Activated CD4-positive, alpha-beta T cell treated with anti-CD3 and anti-CD28 coated beads, Interleukin-2, amount 50 U/mL, for 4 hours (primary cell): ENCODE measurements at places on chromosomes 12 and 14.

DNA sequence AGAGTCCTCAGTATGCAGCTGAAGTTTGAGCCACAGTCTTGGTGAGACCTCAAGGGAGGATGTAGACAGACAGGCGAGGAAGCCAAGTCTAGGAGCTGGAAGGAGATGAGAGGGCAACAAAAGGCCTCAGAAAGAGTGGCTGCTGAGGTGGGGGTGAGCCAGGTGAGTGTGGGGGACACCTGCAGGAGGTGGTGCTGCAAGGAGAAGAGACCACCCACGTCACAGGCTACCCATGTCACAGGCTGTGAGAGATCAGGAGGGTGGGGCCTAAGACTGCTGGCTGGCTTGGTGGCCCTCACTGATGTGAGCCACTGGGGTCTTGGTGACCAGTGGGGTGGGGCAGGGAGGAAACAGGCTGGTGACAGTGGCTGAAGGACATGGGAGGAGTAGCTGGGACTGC, 97.3 kb downstream of the KIF26A start:
- DNase-seq: no peak

GRCh38 chr12:79299447-79300198, 391.1 kb downstream of the PAWR start:
- DNase-seq: no peak

DNA sequence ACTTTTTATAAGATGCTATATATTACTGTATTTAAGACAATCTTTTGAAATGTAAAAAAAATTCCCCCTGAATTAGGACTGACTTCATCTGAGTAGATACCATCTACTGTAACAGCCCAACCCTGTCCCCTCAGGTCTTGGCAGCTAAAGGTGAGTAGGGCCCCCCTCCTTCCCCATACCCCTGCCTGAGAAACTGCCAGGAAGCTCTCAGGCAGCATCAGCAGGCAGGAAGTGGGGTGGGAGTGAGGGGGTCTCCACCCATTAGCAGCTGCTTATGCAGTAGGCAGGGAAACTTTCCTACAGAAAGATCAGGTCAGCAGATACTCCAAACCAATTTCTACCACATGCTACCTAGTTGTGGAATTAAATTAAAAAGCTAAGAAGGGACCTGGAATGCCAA, 62.5 kb downstream of the PAX9 start:
- no peak for DNase-seq

DNA sequence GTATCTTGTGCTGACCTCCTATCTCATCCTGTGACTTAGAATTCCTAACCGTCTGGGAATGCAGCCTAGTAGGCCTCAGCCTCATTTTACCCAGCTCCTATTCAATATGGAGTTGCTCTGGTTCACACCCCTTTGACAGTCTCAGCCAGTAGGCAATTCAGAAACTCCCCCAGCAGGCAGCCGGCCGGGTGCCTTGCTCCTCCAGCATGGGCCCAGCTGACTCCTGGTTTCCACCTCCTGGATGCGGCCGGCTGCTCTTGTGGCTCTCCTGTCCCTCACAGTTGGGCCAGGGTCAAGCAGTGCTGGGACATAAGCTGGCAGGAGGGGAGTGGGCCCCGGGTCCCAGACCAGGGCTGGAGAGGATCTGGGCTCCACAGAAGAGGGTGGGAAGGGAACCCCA, 58.2 kb downstream of the LRRC74A start:
- no peak for DNase-seq

GRCh38 chr12:122789637-122790036, 15.3 kb downstream of the CCDC62 start:
- no peak for DNase-seq

DNA sequence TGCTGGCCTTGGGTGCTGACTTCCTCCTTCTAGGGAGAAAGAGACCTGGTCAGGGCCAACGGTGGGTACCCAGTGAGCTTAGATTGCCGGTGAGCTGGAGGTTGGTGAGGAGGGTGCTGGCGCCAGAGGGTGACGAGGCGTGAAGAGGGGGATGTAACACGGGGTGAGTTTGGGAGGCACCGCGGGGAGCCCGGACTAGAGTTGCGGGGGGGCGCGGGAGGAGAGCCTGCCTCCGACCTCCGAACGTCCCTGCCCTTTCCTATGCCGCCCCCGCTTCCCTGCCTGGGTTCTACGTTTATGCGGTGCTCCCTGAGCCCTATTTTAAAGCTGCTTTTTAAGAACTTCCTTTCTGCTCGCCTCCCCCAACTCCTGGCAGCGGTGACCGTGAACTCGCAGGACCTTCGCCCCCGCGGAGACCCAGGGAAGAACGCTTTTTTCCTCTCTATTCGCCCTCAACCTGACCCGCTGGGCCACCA, 18.6 kb downstream of the OR6S1 start:
- DNase-seq: no peak

GRCh38 chr12:19158923-19159322, 29.4 kb downstream of the PLEKHA5 start:
- no peak for DNase-seq

DNA sequence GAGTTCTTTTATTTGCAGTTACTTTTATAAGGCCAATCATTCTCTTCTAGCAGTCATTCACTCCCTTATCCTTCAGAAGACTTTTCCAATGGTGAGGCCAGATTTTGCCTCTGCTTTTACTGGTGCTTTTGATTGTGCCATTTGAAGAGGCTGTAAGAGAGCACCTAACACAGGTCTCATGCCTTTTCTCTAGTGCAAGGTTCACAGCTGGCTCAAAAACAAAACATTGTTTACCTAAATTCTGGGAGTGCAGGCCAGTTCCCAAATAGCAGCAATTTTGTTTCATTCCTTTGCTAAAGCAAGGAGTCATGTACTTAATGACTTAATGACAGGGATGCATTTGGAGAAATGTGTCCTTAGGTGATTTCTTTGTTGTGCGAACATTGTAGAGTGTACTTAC, 192.0 kb downstream of the SYT10 start:
- DNase-seq: no peak

DNA sequence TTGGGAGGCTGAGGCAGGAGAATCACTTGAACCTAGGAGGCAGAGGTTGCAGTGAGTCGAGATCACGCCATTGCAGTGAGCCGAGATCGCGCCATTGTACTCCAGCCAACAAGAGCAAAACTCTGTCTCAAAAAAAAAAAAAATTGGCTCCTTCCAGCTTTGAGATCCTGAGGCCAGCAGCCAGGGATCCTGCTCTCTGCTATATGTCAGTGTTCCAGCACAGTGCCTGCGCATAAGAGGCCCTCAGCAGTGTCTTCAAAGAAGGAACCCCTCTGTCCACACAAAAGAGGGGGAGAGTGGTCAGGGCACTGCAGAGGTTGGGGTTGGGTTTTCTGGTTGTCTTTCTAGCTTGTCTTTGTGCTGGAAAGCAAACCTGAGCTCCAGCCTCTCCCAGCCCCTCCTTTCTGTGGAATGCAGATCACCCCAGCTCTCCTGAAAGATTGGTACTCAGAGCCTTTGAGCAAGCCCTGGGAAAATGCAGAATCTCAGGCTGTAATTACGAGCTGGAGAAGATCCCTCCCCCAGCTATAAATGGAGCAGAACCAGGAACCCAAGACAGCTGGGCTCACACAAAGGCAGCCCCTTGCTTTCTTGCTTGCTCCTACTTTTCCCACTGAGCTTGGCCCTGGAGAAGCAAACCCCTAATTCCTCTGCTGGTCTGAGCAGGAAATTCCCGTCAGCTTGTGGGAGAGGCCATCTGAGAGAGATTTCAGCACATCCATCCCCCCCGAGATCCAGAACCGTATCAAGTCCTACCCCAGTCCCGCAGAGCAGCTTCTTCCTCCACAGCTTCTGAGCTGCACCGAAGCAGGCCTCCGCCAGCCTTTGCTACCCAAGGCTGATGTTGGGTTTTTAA, 205.7 kb downstream of the ZFP36L1 start:
- DNase-seq: no peak

DNA sequence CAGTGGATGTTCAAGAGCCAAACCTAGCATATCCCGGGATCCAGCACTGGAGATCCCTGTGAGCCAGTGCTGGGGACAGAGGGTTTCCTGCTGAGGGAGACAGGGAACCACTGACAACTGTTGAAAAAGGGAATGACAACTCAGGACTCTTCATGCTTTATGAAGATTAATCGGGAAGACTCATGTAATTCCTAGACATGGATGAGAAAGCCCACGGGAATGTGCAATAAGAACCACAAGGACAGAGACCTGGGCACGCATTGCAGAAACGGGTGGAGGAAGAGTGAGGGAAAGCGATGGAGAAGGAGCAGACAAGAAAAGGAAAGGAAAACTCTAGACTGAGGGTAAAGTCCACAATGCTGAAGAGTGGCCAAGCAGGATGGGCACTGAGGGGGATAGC, 296.0 kb downstream of the PCNX1 start:
- DNase-seq: no peak

DNA sequence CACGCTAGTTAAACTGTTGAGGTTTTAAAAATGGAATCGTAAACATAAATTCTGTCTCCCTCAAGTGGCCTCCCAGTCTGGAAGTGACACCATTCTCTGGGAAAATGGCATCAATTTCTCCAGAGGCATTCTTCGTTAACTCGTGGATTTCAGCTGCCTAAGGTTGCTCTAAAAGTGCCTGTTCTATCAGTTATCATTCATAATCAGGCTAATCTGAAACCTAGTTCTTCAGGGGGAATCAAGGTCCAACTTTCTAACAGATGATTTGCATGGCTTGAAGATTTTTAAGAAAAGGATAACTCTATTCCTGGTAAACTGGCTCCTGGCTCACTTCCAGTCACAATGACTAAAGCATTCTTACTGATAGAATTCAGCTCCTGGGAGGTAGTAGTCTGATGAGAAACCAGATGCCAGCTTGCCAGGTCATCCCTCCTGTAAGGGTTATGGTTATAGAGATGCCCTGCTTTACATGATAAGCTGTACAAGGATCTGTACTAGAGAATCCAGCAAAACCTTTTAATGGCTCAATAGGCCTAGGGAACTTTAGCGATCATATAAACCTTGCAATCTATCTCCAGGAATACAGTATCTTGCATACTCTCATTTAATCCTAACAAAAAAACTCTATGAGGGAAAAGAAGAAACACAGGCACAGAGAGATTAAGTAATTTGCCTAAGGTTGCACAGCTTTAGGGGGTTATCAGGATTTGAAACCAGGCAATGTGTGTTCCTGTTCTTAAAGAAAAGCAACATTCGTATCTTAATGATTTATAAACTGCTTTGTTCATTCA, 1.5 kb downstream of the L3HYPDH start:
- DNase-seq: no peak

DNA sequence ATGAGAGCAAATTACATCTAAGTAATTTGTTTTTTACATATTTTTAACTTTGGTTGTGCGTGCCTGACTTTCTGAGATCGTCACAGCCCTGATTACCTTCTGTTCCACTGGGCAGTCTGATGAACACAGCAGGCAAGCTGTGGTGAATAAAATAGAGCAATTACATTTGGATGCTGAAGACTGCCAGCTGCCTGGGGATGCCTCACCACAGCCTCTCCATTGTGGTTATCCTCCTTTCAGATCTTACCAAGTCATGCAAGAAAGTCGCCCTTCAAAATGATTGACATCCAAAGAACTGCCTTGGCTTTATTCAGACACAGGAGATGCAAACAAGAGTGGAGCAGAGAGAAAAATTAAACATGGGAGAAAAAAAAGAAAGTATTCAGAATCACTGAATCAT, 456.6 kb upstream of the TMPO start:
- no peak for DNase-seq

GRCh38 chr14:75390183-75390582, 37.6 kb upstream of the JDP2 start:
- DNase-seq: no peak

DNA sequence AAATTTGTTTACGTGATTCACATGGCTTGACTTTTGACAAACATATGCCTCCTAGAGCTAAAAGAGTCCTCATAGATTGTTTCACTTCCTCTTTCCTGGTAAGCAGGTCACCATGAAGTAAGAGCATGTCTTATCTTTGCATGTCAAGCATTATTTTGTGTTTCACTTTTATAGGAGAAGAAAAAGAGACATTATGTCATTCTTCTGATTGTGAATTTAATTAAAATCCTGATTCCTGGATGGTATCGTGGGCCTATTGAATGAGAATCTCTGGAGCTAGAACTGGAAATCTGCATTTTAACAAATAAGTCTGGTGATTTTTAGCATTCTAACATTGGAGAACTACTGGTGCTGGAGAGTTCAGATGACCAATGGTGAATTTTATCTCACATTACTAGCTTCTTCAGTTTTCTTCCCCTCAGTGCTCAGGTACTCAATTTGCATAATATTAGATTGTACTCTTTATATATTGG, 218.6 kb upstream of the ATP2B1 start:
- DNase-seq: no peak

DNA sequence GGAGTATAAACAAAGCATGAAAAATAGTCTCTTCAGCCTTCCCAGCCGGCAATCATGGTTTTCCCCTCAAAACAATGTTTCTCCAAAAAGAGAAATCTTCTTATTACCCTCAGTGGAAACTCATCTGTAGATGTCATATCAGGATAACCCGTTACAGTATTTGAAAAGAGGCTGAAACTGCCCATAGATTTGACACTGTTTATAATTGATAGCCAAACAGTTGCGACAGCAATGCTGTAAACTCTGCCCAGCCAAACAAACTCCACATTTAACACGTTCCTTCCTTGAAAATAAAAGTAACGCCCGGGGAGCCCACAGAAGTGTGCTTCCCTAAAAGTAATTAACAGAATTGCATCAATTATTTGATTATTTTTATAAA, 201.3 kb upstream of the FOXN3 start:
- no peak for DNase-seq

- no peak for DNase-seq
Observed at GRCh38 chr12:112822056-112822455, 30.5 kb downstream of the RPH3A start.

GRCh38 chr14:71472356-71473340, 459.6 kb upstream of the RGS6 start:
- DNase-seq: no peak

- DNase-seq: no peak
Observed at GRCh38 chr12:3091382-3092241, 14.4 kb downstream of the TSPAN9 start.

- DNase-seq: no peak
Observed at GRCh38 chr12:50221228-50222008, 54.2 kb upstream of the CERS5 start.

DNA sequence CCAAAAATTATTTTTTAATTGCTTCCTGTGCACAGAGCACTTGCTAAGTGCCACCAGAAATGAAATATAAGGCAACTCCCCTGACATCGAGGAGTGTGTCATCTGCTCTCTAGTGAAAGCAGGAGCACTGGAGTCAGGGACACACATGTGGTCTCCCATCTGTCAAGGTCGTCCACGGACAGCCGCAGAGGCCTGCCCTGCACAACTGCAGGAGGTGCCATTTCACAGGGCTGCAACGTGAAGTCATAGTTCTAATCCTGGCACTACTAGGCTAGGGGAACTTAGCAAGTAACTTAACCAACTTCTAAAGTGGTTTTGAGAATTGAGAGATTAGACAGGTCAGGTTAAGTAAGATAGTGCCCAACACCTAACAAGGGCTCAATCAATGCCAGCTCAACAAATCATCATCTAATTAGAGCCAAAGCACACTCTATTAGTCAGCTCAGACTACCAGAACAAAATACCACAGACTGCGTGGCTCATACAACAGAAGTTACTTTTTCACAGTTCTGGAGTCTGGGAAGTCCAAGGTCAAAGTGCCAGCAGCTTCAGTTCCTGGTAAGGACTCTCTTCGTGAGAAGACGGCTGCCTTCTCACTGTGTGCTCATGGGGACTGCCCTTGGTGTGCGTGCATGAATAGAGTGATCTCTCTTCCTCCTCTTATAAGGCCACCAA, 30.7 kb downstream of the FOXN3 start:
- no peak for DNase-seq
